ENCODE measurements at places on chromosomes 12 and 14.

- peak; percentile 69 for DNase-seq
Measured at GRCh38 chr12:11499806-11500187, 104.4 kb upstream of the PRB2 start.

- no peak for DNase-seq
Measured at GRCh38 chr12:30794020-30794419, 39.3 kb upstream of the CAPRIN2 start.

GRCh38 chr12:80946591-80946990 is 8.9 kb upstream of the LIN7A start:
- no peak for DNase-seq

GRCh38 chr12:94712815-94713515 is 62.6 kb upstream of the TMCC3 start:
- no peak for DNase-seq

GRCh38 chr12:1666685-1667162 is 24.1 kb upstream of the ADIPOR2 start:
- DNase-seq = no peak

DNA sequence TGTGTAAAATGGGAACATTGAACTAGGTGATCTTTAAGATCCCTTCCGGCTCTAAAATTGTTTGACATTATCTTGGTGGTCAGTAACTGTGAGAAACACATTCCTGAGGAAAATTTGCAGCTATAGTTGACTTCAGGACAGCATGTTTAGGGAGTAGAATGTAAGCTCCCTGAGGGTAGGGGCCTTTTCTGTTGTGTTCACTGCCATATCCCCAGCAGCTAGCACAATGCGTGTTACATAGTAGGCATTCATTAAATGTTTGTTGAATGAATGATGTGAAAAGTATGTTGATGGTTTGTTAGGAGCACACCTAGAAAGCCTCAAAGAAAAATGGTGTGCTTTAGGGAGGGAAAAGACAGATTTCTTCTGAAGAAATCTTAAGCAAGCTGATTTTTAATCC is 38.5 kb upstream of the KCNMB4 start:
- no peak for DNase-seq

GRCh38 chr12:49008943-49009342 is 9.6 kb downstream of the PRKAG1 start:
- no peak for DNase-seq

DNA sequence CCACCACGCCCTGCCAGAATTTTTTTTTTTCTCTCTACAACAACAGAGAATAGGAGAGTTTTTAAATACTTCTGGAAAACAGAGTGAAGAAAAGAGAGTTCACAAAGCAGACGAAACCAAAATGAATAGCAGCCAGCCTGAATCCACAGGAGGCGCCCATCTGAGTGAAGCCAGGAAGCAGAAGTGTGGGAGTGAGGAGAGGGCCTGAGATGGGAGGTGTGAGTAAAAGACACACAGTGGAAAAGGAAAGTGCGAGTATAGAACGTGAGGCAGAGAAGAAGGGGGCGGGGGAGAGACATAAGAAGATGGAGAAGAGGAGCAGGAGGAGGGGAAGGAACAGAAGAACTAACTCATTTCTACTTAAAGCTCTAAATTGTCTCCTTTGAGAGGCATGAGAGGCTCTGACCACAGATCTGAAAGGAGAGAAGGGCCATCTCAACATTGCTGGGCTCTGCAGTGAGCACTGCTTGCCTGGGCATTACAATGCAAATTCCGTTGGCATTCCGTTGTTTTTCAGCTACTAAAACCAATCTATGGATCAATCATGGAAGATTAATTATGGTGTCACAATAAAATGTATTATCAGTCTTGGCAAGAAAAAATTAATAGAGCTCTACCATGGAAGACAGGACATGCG is 140.1 kb upstream of the CPSF6 start:
- DNase-seq = no peak

DNA sequence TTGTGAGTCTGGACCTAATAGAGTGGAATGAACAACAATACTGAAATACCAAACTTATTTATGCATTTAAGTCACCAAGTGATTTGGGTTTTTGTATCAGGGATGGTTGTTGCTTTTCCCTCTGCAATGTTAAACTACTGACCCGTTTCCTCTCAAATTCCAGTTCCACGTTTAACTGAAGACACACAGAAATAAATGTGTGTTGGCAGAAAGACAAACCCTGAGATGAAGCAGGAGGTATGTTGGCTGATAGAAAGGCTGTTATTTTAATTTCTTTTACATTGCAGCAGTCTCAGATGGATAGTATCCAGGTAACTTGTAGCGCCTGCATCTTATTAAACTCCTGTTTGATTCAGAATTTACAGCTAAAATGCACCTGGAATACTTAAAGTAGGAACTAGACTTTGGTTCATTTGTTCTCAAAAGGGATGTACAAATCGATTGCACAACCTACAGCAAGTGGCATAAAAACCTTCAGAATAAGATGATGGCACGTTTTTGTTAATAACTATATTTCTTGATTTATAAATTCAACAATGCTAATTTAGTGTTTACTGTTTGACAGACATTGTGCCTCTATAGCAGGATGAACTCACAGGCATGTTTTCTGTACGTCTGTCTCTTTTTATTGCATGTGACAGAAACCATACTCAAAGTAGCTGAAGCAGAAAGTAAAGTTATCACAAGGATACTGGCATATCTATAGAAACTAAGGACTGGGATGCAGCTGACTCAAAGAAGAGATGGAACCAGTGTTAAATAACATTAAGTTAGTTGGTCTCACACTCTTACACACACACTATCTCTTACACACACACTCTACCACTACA is 405.7 kb downstream of the ZFP36L1 start:
- DNase-seq = no peak

- no peak for DNase-seq
Measured at GRCh38 chr14:70782361-70782760, 27.0 kb downstream of the MAP3K9 start.

GRCh38 chr12:55626154-55626553 is 10.5 kb upstream of the OR10P1 start:
- DNase-seq = no peak

- no peak for DNase-seq
Measured at GRCh38 chr14:31944256-31945073, 132.6 kb upstream of the ARHGAP5 start.

DNA sequence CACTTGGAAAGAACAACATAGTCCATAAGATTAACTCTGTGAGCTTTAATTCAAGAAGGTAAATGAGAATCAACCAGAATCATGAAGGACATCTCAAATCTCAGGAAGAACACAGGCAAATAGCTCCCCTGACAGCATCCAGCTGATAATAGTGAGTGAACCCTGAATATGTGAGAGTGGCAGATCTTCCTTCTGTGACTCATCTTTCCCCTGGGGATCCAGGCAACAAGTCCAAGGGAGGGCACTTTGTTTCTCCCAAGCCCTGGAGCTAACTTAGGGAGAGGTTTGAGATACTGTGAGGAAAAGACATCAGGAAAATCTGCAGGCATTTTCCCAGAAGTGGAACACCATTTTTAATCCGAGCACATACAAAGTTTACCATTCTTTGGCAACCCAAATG is 763.9 kb upstream of the MGAT4C start:
- DNase-seq = no peak

GRCh38 chr12:121468499-121468801 is 68.5 kb downstream of the RNF34 start:
- no peak for DNase-seq

DNA sequence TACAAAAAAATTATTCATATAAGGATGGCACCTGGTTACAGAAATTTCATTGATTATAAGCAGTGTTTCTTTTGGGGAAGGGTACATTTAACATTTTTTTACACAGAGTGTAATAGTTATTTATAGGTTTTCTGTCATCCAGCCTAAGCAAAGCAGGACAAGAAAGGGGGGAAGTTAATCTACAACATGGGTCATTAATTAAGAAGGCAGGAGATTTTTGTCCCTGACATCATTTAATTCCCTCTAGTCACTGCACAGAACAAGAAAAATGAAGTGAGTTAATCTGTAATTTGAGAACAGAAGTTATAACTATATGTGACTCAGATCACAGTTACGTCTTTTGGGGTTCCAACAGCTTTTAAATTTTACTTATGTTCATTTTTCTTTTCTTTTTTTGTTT is 173.4 kb downstream of the PTPRO start:
- DNase-seq = no peak

GRCh38 chr12:66066137-66066928 is 64.2 kb downstream of the LLPH start:
- peak; percentile 41 for DNase-seq

- no peak for DNase-seq
Measured at GRCh38 chr14:89428173-89428523, 11.1 kb upstream of the FOXN3 start.

GRCh38 chr12:6772331-6772695 is at the start of gene LAG3:
Gene LAG3, plus strand, starts transcription at chr12:6772520. Its CDS starts 333 bp downstream, at chr12:6772853.
- no peak for DNase-seq

DNA sequence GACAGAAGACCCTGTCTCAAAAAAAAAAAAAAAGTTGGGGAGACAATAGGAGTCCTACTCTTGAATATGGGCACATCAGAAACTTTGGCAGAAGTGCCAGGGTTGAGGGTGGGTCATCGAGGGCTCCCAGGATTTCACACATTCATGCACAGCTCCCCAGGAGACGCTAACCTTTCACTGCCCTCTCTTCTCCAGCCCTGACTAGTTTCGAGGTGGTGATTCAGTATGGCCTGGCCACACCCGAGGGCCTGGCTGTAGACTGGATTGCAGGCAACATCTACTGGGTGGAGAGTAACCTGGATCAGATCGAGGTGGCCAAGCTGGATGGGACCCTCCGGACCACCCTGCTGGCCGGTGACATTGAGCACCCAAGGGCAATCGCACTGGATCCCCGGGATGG is 29.4 kb upstream of the LRP1-AS start:
- no peak for DNase-seq

DNA sequence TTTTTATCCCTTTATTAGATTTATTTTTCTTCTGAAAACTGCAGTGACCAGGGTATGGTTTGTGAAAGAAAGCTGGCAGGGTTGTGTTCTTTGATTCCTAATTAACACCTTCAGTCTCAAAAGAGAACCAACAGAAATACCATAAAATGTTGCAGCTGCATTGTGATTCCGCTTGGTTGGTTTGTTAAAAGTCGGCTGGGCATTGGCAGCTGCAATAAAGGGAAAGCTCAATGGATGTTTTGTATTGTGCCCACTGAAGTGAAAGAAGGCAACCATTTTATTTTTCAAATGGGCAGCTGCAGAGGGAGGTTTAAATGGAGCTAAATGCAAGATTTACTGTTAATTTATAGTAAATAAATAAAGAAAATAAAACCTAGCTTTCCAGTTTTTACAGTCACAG is 16.7 kb downstream of the LGR5 start:
- peak; percentile 81 for DNase-seq

GRCh38 chr12:29164477-29165393 is 15.7 kb downstream of the FAR2 start:
- no peak for DNase-seq

GRCh38 chr14:37585971-37586796 is 8.9 kb downstream of the FOXA1 start:
- DNase-seq = peak; percentile 87

DNA sequence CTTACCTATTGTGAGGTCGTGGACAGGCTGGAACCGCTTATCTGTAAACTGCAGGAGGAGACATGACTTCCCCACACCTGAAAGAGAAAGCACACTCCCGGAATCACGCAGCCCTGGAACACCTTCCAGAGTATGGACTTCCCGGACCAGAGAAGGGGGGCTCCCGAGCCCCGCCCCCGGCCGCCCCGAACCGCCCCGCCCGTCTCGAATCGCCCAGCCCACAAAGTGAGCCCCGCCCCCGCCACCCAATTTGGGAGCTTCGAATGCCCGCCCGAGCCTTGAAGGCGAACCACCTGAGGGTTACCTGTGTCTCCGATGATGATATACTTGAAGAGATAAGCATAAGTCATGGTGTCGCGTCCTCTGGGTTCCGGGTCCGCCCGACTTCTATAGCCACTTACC is 235 bp downstream of the RAB2B start:
- no peak for DNase-seq

GRCh38 chr14:65159281-65160062 is 57.2 kb upstream of the MAX start:
- DNase-seq = no peak

DNA sequence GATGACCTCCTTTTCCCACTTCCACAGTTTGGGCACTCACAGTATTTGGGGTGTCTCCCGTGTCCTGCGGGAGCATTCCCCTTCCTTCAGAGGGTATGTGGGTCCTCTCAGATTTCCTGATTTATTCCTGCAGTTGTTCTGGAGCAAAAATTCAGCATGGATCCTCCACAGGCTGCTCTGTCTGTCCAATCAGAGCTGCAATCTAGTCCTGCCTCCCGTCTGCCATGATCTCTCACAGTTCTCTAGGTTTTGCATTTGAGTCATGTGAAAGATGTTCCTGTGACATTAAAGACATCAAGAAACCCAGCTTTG is 435.9 kb downstream of the TMTC2 start:
- no peak for DNase-seq

DNA sequence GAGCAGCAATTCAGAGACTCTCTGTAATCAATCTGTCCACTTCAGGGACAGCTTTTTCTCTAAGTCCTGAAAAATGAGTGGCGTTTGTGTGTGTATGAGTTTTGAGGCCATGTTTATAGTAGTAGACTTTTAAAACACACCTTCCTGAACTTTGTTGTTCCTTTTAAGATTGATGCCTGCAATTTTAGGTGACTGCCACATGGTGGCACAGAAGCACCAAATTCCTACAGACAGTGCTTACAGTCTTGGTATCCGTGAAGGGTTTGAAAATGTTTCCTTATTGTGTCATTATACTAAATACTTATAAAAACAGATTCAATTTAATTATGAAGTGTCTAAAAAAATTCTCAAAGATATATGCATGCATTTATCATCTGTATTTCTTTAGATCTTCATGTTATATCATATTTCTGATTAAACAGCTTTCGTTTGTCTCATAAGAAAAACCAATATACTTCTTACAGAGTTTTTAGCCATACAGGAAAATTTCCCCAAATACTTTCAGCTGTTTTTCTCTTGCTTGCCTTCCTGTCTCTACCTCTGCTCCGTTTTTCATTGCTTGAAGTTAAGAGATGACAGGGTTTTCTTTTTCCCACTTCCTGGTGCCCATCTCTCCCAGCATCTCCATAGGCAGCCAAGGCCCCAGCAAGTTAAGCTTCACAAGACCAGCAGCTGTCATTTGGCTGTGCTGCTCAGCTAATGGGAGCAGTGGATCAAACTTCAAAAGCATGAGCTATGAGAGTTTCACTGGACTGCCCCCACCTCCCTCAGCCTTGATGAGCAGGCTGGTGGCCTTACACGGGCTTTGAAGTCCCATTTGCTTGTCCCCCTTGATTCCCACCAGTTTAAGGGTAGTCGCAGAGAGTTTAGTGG is 259.6 kb downstream of the AKAP6 start:
- DNase-seq = no peak

DNA sequence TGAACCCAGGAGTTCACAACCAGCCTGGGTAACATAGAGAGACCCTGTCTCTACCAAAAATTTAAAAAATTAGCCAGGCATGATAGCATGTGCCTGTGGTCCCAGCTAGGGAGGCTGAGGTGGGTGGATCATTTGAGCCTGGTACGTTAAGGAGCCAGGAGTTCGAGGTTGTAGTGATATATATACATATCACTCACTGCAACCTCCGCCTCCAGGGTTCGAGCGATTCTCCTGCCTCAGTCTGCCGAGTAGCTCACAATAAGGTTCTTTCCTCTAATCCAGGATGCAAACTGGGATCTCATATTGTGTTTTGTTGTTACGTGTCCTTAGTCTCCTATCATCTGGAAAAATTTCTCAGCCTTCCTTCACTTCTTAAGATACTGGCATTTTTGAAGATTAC is 24.0 kb upstream of the GSC start:
- DNase-seq = no peak

- peak; percentile 10 for DNase-seq
Measured at GRCh38 chr12:12975322-12976077, 23.5 kb upstream of the GPRC5D start.

GRCh38 chr14:70655110-70655826 is 13.6 kb downstream of the TTC9 start:
- no peak for DNase-seq

GRCh38 chr14:63854330-63854729 is 1.5 kb downstream of the SYNE2 start:
- peak; percentile 24 for DNase-seq

All from NCI-H1417 (cell line).